ENCODE measurements at places on chromosomes 16 and 17.

DNA sequence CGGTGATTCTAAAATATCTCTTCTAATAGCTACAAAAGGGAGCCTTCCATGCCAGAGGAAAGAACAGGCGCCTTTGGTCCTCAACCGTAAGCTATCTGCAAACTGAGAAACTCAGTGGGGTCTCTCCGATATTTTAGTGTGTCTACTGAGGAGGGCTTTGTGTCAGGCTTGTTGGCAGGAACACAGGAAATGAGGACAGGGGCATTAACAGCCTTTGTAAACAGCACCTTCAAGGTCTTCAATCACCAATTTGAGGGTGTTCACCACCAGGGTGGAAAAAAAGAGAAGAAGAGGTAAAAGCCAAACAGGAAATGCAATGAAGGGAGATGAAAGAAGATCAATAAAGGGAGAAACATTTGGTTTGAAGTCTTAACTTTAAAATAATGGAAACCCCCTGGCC, 580.1 kb upstream of the SALL1 start:
- DNase-seq = no peak

- no peak for DNase-seq
Observed at GRCh38 chr17:77419547-77420094, 278.9 kb downstream of the SEC14L1 start.

GRCh38 chr17:41686281-41686680, 2.4 kb upstream of the EIF1 start:
- no peak for DNase-seq

DNA sequence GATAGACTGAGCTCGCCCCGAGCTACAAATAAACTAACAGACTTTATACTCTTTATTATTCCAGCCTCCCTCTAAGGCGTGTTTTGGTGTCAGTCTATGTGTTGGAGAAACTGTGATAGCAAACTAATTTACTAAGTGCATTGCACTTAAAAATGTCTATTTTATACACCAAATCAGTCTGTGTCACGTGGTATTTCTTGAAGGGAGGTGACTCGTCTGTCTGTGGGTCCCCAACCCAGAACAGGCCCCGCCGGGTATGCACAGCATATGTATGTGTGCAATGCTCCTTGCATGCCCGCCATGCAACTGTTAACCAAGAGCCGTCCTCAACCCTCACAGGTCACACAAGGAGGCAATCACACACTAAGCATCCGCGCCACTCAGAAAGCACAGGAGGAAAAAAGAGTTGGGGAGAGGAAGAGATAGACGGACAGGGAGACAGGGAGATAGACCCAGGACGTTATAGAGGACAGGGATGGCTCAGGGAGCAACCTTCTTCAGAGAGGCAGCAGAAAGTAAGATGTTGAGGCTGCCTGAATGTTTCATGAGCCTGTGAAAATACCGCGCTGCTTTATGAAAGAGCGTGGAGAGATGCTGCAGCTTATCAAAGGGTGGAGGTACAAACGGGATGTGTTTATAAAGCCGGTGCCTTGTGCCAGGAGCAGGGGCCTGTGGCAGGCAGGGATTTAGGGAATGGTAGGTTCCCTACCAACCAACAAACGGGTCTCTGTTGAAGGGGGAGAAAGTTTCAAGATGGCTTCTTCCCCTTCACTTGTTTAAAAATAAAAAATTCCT, 4.2 kb downstream of the RBFOX3 start:
- DNase-seq = no peak

DNA sequence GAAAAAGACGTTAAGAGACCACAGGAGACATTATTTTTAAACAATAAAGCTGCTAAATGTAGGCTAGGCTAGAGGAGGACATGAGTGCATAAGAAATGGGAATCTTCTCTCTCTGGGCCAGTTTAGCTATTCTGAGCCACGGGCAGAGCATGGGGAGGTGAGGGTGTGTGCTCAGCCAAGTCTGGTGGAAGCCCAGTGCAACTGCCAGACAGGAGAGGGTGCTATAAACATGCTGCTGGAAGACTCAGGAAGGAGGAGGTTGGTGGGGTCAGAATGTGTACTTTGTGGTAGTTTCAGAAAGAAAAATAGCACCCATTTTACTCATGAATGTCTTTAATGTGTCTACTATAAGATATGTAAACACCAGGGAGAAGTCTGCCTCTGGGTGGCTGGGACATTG, 5.9 kb upstream of the SDK2 start:
- DNase-seq = no peak

GRCh38 chr17:33858682-33859081, 396.4 kb upstream of the CCL2 start:
- DNase-seq = no peak

GRCh38 chr16:50015631-50016030, 9.4 kb upstream of the CNEP1R1 start:
- no peak for DNase-seq

DNA sequence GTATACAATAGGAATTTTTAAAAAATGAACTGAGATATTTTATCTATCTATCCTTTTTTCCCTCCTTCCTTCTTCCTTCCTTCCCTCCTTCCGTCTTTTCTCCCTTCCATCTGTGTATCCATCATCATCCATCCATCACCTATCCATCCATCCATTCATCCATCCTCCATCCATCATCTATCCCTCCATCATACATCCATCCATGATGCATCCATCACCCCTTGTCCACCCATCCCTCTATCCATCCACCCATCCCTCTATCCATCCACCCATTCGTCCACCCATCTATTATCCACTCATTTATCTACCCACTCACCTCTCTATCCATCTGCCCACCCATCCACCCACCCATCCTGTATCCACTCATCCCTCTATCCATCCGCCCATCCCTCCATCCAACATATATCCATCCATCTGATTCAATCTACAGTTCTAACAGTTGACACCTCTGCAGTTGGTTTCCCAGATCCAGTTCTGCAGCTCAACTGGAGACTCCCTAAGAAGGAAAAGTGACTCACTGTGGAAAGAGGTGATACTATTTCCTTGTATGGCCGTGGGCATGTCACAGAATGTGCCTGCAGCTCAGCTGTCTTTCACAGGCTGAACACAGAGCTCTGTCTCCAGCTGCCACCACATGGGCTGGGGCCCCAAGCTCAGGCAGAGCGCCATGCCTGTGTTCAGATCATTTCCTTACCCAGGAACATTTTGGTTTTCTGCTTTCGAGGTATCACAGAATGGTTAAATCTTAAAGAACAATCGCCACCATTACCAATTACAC, 130.8 kb downstream of the XYLT1 start:
- no peak for DNase-seq

DNA sequence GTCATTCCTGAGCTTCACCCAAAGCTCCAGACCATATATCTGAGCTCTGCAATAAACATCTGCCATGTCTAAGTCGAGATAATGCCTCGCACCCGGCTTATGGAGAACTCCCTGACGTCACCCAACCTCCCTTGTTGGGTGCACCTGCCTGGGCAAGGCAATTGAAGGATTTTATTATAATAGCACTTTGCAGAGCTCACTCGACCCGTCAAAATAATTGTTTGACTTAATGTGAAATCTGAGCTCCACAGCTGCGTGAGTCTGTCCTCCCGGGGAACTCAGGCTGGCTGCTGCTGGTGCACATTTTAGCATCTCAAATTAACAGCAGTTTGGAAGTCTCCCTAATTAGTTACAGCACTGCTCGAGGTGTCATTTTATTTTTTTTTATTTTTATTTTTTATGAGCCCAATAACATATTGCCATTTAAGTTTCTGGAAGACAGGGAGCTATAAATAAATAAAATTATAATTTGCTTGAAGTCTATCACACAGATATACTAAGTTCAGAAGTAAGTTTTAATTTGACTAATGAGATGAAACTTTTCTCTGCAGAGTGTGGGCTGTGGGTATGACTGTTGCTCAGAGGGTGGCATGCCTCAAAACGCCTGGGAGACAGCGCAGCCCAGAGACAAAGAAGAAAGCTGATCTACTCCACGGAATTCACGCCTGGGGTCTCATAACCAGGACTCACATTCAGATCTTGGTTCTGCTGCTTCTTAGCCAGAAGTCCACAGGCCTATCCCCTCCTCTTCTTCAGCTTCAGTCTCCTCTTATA, 401.4 kb upstream of the C16orf82 start:
- no peak for DNase-seq

DNA sequence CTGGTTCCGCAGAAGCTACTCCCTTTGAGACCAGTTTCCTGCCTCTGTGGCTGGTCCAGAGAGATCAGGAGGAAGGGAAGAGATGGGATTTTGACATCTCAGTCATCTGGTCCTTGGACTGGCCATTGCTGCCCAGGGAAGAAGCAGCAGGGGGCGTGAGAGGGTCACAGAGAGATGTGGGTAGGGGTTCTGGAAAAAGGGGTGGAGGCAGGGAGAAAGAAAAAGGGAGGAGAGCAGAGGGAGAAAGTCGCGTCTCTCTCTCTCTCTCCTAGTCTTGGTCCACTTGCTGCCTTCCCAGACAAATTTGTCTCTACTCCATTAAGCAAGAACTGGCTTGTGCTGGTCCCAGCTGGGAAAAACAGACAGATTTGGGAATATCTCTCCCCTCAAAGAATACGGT, 4.4 kb downstream of the SHBG start:
- DNase-seq = no peak

- peak; percentile 28 for DNase-seq
Observed at GRCh38 chr17:59825533-59826322, 67.0 kb downstream of the TUBD1 start.

DNA sequence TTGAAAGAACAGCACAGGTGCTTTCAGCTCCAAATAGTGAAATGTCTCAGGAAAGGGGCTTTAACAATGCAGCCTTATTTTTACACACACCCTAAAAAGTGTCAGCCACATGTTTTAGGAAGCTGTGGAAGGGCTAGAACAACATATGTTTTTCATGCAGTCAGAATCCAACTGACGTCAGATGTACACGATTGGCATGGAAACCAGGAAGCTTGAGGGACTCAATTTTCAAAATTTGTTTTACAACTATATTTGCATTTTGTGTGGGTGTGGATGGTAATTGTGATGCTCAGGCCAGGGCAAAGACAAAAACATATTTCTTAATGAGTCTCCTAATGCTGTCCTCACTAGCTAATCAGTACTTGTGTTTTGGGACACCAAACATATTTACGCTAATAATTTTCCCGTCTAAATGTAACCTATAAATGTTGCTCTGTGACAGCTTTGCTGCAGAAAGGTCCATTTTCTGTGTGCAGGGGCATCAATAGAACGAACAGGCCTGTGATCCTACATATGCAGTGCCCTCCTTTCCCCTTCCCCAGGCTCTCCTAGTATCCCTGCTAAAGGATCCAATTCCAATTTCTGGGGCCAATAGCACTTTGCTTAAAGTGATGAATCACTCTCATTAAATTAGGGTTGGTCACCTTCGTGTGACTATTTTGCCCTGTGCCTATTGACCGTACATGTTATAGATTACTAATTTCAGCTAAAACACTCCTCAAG, 434.0 kb upstream of the CDH5 start:
- no peak for DNase-seq

DNA sequence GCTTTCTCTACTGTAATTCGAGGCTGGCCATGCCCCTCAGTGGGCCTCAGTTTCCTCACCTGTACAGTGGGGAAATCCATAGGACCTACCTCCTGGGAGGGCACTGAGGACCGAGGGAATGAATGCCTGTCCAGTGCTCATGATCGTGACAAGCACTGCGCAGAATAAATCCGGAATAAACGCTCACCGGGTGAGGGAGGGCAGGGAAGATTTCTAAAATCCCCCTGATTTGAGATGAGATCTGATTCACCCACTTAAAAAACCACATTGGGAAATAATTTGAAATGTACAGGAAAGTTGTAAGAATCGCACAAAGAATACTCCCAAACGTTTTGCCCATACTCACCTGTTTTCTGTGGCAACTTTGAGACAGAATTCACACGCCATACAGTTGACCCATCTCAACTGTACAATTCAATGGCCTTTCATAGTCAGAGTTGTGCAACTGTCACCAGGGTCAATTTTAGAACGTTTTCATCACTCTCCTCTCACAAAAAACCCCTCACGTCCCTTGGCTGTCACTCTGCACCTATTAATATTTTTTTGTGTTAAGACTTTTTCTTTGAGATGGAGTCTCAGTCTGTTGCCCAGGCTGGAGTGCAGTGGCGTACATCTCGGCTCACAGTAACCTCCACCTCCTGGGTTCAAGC, 49.8 kb downstream of the IRF8 start:
- no peak for DNase-seq

- DNase-seq = no peak
Observed at GRCh38 chr16:50267651-50268050, 1.3 kb downstream of the ADCY7 start.

DNA sequence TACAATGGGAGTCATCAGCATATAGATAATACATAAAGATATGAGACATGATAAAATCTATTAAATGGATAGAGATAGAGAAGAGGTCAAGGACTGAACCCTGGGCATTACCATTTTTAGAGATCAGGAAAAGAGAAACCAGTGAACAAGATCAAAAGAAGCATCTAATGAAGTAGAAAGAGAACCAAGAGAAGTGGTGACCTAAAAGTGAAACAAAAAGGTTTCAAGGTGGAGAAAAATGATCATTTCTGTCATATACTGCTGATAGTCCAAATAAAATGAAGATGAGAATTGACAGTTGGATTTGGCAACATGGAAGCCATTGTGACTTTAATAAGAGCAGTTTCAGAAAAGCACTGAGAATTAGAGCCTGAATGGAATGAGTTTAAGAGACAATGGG, 165.1 kb downstream of the PPM1E start:
- DNase-seq = no peak

DNA sequence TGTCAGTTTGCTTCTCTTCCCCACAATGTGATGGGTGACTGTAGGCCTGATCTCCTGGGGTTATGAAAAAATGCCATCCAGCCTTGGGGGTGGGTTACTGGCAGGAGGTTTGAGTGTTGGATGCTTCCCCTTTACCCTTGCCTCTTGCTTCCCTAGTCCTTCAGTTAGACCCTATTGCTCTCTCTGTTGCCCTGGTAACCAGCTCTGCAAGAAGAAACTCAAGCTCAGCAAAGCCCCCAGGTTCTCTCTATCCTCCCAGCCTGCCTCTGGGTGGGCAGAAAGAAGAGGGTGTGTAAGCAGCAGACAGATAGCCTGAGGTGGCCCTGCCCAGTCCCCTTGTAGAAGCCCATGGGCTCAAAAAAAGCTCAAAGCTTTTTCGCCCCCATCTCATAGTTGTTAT, 2.8 kb upstream of the RAPGEFL1 start:
- no peak for DNase-seq

GRCh38 chr17:73386561-73386960, 74.8 kb upstream of the CDC42EP4 start:
- no peak for DNase-seq

GRCh38 chr17:160336-160735, 21.1 kb downstream of the DOC2B start:
- no peak for DNase-seq

- DNase-seq = no peak
Observed at GRCh38 chr17:79803421-79803996, 6.6 kb upstream of the CBX8 start.

DNA sequence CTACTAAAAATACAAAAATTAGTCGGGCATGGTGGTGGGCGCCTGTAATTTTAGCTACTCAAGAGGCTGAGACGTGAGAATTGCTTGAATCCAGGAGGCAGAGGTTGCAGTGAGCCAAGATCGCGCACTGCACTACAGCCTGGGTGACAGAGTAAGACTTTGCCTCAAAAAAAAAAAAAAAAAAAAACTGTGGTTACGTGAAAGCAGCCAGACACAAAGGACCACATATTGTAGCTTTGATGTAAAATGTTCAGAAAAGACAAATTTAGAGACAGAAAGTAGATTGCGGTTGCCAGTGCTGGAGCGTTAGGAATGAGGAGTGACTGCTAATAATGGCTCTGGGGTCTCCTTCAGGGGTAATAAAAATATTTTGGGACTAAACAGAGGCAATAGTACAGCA, 4.0 kb upstream of the MEAK7 start:
- no peak for DNase-seq

GRCh38 chr16:84483882-84484565, 20.4 kb downstream of the MEAK7 start:
- no peak for DNase-seq

- DNase-seq = no peak
Observed at GRCh38 chr16:87426423-87427215, 34.5 kb downstream of the MAP1LC3B start.

All from stimulated activated naive CD4-positive, alpha-beta T cell treated with Interleukin-2 at 50 U/mL for 16 hours (primary cell).